ENCODE measurements at places on chromosomes 1 and 21. TPM values are rescaled to one million over a fixed set of nuclear protein-coding genes. Genes with fewer than 3 reads are reported as not detected.
A peak's percentile ranks its signal among the peaks of the same experiment; 100 is the strongest.

CD1B gene
- not detected for total RNA-seq

PADI2 gene
- 0.29 TPM for total RNA-seq

NAV1 gene
- 77.6 TPM for total RNA-seq

CHI3L2 gene
- 0.35 TPM for total RNA-seq

BARHL2 gene
- total RNA-seq: not detected

- no peak overlapping the region for H3K27ac ChIP-seq
- peaks cover 2% of the 10 kb centered on the region for H3K27me3 ChIP-seq
- peaks cover 51% of the 10 kb centered on the region for H3K4me1 ChIP-seq
- H3K4me3 ChIP-seq: no peak overlapping the region
Observed at GRCh38 chr1:167984886-167985489, 48.1 kb upstream of the MPC2 start.

DNA sequence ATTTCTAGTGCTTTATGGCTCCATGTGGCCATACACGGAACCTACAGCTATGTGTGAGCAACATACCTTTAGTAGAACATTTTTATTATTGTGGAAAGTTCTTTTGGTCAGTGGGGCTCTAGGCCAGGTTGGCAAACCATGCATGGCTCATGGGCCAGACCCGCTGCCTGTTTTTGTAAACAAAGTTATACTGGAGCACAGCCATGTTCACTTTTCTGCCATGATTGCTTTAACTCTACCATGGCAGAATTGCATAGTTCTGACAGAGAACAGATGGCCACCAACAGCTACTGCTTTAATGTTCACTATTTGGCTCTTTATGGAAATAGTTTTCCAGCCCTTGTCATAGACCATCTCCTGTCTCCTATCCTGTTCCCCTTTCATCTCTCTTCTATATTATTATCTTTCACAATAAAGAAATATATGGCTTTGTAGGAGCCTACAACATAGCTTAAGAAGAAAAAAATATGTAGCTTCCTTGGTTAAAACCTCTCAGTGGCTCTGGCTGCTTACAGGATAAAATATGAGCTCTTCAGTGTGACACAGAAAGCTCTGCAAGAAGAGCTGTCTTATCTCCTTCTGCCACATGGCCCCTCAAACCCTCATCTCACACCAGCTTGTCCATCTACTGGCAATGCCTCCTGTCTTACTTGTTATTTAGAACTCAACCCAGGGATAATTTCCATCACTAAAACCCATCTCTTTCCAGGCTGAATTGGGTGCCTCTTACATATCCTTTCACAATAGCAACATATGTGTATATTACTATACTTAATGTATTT lies 54.6 kb upstream of the RWDD3 start:
- H3K27ac ChIP-seq: no peak overlapping the region
- no peak overlapping the region for H3K4me3 ChIP-seq
- no peaks in the 10 kb centered on the region for H3K36me3 ChIP-seq

GRCh38 chr1:212104586-212105325 lies 69.2 kb downstream of the DTL start:
- DNase-seq: no peak
- H3K27ac ChIP-seq: no peak overlapping the region
- peaks cover 15% of the 10 kb centered on the region for H3K36me3 ChIP-seq
- H3K27me3 ChIP-seq: no peaks in the 10 kb centered on the region
- H3K4me3 ChIP-seq: no peak overlapping the region
- H3K4me1 ChIP-seq: no peaks in the 10 kb centered on the region

- H3K36me3 ChIP-seq: no peaks in the 10 kb centered on the region
- H3K4me3 ChIP-seq: no peak overlapping the region
- no peak overlapping the region for H3K27ac ChIP-seq
- H3K4me1 ChIP-seq: peaks cover 16% of the 10 kb centered on the region
- peaks cover 13% of the 10 kb centered on the region for H3K27me3 ChIP-seq
- no peak for DNase-seq
Observed at GRCh38 chr1:23927097-23927496, 13.9 kb upstream of the CNR2 start.

GRCh38 chr1:68173936-68174737 lies 58.2 kb downstream of the WLS start:
- peak overlapping the region; percentile 83 for H3K4me3 ChIP-seq
- H3K27ac ChIP-seq: peak overlapping the region; percentile 85
- H3K27me3 ChIP-seq: no peaks in the 10 kb centered on the region
- peaks cover 68% of the 10 kb centered on the region for H3K4me1 ChIP-seq
- DNase-seq: peak; percentile 92

GRCh38 chr1:157969697-157970485 lies 23.6 kb upstream of the KIRREL1 start:
- peaks cover 49% of the 10 kb centered on the region for H3K4me1 ChIP-seq

DNA sequence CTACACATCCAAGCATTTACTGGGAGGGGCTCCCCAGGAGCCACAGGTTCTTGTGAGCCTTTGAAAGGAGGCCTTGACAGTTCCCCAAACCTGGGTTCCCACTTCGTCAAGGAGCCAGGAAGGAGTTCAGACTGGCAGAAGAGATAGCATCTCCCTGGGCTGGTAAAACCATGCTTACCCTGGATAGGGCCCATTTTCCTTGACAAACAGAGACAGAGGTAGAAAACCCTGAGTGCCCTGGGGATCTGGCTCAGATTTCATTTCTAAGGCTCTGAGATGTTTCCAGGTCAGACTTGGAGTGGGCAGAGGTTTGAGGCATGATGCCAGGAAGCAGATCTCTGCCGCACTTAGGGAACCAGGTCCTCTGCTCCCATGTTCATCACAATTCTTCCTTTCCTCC lies 2.7 kb downstream of the ETNK2 start:
- no peak overlapping the region for H3K27ac ChIP-seq
- no peak for DNase-seq

DNA sequence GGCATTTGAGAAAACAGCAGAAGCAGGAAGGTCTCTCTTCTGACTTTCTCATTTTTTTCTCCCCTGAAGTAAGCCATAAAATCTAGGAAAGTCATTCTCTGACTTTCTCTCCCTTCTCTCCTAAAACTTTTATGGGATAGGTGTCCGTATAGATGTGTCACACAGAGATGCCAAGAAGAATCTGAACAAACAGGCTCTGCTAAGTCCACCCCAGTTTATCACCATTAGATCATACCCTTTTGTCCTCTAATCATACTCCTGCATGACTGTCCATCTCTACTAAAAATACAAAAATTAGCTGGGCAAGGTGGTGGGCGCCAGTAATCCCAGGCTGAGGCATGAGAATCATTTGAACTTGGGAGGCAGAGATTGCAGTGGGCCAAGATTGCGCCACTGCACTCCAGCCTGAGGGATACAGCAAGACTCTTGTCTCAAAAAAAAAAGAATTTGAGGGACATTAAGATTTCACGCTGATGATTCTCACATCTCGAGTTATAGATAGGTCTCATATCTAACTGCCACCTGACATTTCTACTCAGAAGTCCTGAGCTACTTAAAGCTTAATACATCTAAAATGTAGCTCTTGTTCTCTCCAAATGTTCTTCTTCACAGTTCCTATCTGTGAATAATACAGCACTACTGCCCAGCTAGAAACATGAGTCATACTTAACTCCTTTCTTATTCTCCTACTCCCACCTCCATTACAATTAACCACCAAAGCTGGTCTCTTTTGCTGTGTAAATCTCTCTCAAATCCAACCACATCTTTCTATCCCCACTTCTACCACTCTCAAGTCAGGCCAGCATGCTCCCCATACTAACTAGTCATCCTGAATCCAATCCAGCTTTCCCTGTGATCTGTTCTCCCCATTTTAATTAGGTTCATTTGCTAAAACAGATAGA lies 47.7 kb downstream of the ZNF644 start:
- peaks cover 22% of the 10 kb centered on the region for H3K36me3 ChIP-seq
- H3K4me3 ChIP-seq: no peak overlapping the region
- peak; percentile 41 for DNase-seq
- H3K27ac ChIP-seq: peak overlapping the region; percentile 54
- no peaks in the 10 kb centered on the region for H3K27me3 ChIP-seq
- peaks cover 32% of the 10 kb centered on the region for H3K4me1 ChIP-seq

DNA sequence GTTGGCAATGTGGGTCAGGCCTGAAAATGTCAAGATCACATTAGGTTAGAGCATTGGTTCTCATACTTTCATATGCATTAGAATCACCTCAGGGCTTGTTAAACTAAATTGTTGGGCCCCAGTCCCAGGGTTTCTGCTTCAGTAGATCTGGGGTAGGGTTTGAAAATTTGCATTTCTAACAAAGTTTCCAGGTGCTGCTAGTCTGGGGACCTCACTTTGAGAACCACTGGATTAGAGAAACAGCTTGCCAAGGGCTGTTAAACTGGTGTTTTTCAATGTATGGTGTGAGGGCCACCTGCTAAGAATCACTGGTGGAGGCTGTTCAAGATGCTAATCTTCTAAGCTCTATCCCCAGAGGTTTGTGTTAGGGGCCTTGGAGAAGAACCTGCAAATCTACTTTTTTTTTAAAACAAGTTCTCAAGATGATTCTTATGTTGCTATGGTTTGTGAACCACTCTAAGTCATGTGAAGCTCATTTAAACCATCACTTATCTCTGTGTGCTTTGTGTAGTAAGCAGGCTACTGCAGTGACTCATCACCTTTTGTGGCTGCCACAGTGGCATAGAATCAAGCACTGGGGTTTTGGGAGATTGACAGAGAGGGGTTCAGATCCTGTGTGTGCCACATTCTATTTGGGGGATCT lies 152.2 kb downstream of the S1PR1 start:
- no peaks in the 10 kb centered on the region for H3K36me3 ChIP-seq
- H3K27ac ChIP-seq: no peak overlapping the region
- peak; percentile 27 for DNase-seq
- peaks cover 2% of the 10 kb centered on the region for H3K4me1 ChIP-seq
- no peak overlapping the region for H3K4me3 ChIP-seq

DNA sequence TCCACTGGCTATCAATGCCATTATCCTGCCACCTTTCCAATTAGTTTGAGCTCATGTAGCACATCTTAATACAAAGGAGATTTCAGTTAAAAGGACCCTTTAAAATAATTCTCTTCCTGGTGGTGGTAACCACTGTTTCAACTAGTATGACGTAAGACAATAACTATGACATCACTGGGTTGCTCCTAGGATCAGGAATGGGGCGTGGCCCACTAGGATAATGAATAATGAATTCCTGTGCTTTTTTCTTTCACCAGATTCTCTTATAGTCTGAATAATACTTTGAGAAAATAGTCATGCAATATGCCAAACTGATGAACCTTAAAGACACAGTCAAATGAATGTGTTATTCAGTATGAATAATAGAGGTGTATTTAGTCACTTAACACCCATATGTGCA lies 10.6 kb upstream of the KIFAP3 start:
- H3K36me3 ChIP-seq: no peaks in the 10 kb centered on the region
- no peak overlapping the region for H3K4me3 ChIP-seq
- no peaks in the 10 kb centered on the region for H3K4me1 ChIP-seq
- no peaks in the 10 kb centered on the region for H3K27me3 ChIP-seq

- H3K27me3 ChIP-seq: peaks cover 1% of the 10 kb centered on the region
- DNase-seq: no peak
- no peaks in the 10 kb centered on the region for H3K4me1 ChIP-seq
Observed at GRCh38 chr1:169024800-169025271, 81.7 kb upstream of the ATP1B1 start.
